ENCODE measurements at places on chromosomes 7 and 10.

DNA sequence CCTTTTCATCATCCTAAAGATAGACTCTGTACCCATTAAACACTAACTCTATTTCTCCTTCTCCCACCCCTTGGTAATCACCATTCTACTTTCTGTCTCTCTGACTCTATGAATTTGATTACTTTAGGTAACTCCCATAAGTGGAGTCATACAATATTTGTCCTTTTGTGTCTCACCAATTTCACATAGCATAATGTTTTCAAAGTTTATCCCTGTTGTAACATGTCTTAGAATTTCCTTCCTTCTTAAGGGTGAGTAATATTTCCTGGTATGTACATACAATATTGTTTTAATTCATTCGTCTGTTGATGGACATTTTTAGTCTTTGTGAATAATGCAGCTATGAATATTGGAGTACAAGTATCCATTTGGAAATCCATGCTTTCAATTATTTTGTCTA is 50.9 kb upstream of the CDCA7L start:
- no peak for DNase-seq

DNA sequence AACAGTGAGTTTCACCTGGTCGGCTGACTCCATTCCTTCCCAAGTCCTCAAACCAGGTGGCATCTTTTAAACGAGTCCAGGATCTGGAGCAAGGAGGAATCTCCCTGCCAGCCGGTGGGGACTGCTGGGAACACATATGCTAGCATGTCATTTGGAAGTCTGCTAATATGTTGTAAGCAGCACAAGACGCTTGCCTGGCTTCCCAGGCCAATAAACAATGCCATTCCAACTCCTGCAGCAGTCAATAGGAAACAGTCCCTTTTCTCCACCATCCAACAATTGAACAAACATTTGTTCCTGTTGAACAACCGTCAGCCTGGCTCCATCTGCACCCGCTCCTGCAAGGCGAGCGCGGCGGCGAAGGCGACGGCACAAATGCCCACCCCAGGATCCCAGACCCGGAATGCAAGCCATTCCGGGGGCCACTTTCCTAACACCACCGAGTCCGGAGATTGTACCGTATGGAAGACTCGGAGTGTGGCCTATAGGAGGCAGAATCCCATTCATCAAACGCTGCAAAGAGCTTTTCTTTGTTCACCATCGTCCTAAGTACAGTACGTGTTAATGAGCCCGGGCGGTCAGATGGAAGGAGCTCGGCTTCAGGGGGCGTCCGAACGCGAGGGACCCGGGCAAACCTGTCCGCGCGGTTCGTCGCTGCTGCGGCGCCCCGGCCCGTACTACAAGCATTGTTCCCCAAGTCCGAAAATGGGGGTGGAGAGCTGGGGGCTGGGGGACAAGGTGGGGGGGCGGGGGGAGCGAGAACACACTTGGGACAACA is 1.6 kb downstream of the FAM53B start:
- no peak for DNase-seq

GRCh38 chr10:113515601-113516000 is 37.3 kb upstream of the HABP2 start:
- no peak for DNase-seq

DNA sequence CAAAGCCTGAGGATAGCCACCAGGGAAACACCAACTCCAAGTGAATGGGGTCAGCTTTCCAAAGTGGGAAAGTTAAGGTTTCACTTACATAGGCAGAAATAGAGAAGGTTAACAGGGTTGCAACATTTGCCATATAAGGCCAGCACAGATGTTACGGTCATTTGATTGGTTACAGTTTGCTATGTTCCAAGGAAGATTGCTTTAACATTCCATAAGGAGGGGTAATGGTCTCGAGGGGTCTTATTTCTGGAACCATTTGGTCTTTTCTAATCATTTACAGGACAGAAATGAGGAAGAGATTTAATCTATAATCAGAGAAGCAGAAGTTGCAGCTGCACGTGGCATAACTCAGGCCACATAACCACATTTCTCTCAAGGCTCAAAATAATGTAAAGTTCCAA is 679.4 kb upstream of the C7orf33 start:
- DNase-seq, result no peak

DNA sequence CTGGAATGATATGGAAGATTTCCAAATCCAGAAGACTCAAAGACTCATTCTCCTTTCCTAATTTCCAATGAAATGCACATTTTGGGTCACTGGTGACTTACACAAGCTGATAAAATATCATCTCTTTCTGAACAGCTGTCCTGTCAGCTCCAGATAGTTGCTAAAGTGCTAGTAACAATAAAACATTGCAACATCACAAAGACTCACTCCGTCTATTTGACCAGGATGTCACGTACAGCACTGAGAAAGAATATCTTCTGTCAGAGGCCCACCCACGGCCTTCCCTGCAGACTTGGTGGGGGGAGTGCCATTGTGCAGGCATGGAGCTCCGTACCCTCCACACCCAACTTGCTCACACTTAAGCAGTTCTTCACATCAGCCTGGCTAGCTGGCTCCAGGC is 78.9 kb upstream of the EGR2 start:
- no peak for DNase-seq

- DNase-seq, result no peak
Observed at GRCh38 chr10:63280386-63280785, 147.3 kb downstream of the NRBF2 start.

GRCh38 chr10:127485153-127485857 is 63.8 kb upstream of the NPS start:
- DNase-seq, result no peak

- no peak for DNase-seq
Observed at GRCh38 chr10:33249659-33250345, 84.7 kb downstream of the NRP1 start.

DNA sequence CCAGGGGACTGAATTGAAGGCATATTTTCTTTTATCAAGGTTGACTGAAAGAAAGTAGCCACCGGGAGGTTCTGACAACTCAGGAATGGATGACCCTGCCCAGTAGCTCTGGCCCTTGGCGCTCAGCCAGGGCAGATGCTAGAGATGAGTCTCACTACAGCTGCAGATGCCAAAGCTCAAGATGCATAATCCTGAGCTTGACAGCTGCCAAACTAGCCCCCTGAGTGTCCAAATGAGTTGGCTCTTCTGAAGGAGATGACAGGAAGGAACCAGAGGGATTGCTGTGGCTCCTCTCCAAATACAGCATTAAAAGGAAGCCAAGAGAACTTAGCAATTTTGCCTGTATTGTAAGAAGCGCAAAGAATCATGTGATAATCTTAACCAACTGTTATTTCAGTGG is 78.4 kb downstream of the NXPH1 start:
- DNase-seq, result no peak

DNA sequence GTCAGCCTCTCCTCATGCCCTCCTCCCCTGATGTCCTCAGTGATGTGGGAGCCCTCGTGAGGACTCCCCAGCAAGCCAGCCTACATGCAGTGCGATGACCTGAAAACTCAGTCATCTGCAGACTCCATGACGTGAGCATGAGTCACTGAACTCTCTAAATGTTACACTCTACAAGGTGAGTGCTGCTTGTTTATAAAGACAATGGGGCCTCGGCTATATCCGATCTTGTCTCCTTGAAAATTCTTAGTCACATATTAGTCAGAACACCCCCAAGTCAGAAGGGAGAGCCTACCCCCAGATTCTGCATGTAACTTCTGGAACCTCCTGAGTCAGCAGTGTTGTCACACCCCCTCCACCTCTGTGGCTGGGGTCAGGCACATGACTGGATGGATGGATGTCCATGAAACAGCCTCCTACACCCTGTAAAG is 673.8 kb downstream of the INHBA start:
- DNase-seq, result no peak

Measured in stimulated activated CD4-positive, alpha-beta T cell treated with anti-CD3 and anti-CD28 coated beads, Interleukin-1b, Interleukin-23, amount 100 ng/mL, for 1 hour (primary cell).